ENCODE measurements at places on chromosomes 16 and 17. TPM values are rescaled to one million over a fixed set of nuclear protein-coding genes. Genes with fewer than 3 reads are reported as not detected.

The ACTG1 gene
- polyA plus RNA-seq, result 410 TPM

The GNG13 gene
- not detected for polyA plus RNA-seq

The PRAC1 gene
- polyA plus RNA-seq, result not detected

The ZNF232 gene
- polyA plus RNA-seq, result 3.1 TPM

Data from right cardiac atrium (tissue), 5 donors.